ENCODE measurements at places on chromosomes 12 and 14.

DNA sequence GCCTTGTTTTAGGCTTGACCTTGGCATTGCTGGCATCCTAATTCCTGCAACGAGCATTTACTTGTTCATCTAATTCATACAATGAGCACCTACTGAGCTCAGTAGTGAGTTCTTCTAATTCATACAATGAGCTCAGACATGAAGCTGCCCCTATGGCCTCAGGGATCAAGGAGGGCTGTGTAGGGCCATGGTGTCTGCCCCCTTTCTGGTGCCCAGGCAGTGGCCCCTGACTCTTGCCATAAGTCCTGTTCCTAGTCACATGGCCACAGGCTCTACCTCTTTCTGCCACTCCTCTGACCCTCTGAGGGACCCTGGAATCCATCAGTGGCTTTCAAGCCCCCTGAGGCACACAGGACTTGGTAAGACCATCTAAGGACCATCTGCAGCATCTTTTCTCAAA, 148.8 kb downstream of the ZFP36L1 start:
- no peak for DNase-seq

DNA sequence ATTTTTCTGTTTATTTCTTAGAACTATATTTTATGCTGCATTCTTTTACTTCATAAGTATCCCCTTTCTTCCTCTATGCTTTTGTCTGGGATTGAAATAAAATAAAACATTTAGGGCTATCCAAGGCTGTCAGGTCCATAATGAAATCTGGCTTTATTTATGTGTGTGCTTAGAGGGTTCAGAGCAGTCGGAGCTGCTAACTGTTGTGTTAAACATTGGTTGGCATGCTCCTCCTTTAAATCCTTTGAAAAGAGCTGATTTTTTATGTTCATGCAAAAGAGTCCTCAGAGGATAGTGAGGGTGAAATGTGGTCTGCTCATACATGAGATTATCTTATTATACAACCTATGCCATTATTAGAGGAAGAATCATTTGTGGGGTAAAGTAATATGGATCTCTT, 322.3 kb upstream of the E2F7 start:
- no peak for DNase-seq

- no peak for DNase-seq
Measured at GRCh38 chr12:3532931-3533702, 42.1 kb downstream of the PRMT8 start.

- peak; percentile 53 for DNase-seq
Measured at GRCh38 chr12:55673638-55674037, 34.1 kb downstream of the ITGA7 start.

DNA sequence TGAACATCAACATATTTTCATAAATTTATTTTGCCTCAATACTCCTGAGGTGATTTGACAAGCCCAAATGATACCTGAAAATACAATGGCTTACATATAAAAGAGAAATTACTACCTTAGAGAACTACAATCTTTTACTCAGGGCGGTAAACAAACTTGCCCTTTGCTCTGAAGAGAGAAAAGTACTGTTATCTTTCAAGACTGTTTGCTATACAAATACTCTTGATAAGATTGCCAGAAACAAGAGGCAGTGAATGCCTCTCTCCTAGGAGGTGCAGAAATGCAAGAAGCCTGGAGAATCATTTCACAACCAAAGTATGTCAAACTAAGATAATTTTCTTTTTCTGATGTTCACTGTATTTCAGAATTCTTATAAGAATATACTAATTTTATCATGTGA, 160.3 kb downstream of the ALX1 start:
- no peak for DNase-seq

- DNase-seq, result peak; percentile 36
Measured at GRCh38 chr14:89186856-89187376, 230.1 kb downstream of the FOXN3 start.

GRCh38 chr14:66739826-66740225, 231.9 kb downstream of the GPHN start:
- DNase-seq, result no peak

DNA sequence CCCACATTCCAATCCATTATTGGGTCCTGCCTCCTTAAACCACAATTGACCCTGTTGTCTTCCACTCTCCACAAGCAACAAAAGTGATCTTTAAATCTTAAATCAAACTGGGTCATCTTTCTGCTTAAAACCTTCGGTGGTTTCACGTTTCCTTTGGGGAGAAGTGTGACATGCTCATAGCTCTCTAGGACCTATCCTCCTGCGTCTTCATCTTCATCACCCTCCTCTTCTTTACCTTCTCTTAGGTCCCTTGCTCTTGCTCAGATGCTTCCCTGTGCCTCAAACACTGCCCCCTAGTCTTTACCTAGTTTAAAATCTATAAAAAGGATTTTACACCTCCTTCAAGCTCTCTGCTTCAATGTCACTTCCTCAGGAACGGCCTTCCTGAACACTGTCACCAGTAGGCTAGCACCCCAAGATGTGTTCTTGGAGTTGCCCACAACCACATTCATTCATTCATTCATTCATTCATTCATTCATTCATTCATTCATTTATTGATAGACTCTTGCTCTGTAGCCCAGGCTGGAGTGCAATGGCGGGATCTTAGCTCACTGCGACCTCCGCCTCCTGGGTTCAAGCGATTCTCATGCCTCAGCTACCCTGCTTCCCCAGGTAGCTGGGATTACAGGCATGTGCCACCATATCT, 46.8 kb downstream of the GALNT4 start:
- DNase-seq, result no peak

DNA sequence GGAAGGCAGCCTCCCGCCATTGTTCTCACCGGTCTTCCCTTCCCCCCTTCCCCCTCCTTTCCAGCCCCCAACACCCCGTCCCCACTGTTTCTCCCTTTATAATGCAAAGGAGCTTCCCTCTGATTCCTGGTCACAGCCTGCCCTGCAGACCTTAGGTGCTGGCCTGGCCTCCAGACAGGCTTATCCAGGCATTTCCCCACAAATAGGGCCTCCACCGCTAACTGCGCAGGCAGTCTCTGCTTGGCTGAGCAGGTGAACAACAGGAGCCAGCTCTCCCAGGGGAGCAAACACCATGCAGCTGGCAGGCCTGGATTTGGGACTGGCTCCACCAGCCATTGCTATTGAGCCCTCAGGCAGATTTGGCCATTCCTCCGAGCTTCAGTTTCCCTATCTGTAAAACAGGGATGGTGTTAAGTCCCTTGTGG, 46.0 kb downstream of the SMIM41 start:
- DNase-seq, result no peak

DNA sequence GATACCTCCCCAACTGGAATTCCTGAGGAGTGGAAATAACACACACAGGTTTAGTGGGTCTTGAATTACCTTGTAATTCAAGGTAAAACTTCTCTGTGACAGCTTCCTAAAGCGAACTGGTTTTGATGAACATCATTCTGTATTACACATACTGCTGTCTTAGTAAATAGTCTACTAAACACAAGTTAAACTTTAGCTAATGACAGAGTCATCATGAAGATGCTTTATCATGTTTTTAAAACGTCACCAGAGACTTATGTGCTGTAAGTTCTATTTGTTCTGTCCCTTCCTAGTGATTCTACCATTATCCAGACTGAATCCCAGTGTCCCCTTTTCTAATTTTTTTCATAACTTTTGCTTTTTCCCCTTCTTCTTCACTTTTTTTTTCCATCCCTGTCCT, 11.6 kb upstream of the GXYLT1 start:
- DNase-seq, result no peak

DNA sequence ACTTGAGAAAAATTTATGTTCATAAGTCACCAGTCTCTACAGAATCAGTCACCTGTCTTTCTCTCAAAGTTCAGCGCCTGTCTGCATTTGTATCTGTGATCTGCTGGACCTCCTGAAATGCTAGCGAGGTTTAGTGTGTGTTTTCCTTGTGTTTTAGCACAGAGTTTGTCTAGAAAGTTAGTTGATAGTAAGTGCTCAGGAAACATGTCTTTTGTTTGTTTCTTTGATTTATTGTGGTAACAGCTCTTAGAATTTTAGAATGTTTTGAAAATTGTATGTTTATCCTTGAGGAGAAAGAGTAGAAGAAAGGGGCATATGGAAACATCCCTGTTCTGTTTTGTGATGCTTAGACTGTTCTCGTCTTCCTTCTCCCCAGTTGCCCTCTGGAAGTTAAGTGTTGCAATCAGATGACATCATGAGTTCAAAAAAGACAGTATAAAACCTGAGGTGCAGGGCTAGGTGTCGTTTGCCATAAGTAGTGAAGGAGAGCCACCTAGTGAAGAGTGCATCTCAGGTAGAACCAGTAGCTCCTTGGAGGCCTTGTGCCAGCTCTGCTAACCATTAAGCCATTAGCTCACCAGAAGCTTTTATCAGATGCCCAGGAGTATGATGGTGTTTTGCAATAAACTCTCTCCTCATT, 44.8 kb downstream of the FBXW8 start:
- no peak for DNase-seq

- DNase-seq, result no peak
Measured at GRCh38 chr12:67764946-67765619, 116.5 kb downstream of the DYRK2 start.

GRCh38 chr14:26281280-26281998, 316.4 kb downstream of the NOVA1 start:
- no peak for DNase-seq

DNA sequence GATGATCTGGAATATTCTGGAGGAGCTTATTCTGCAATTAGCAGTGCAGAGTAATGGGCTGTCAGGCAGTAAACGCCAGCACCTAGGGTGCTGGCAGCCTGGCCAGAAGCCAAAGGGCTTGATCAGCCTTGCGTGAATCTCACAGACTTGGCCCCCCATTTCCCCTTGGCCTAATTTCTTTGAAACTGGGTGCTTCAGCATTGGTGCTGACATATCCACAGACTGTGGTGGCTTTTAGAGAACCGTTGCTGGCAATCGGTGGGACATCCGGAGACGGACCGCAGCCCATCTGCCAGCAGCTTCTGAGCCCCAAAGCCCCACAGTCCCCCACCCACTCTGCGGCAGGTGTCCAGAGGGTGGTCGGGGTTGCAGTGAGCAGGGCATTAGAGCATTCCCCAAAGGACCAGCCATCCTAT, 157.1 kb downstream of the CALM1 start:
- DNase-seq, result no peak

GRCh38 chr14:76958020-76958979, 70.2 kb downstream of the IRF2BPL start:
- no peak for DNase-seq

GRCh38 chr14:66651536-66652220, 143.7 kb downstream of the GPHN start:
- DNase-seq, result no peak

DNA sequence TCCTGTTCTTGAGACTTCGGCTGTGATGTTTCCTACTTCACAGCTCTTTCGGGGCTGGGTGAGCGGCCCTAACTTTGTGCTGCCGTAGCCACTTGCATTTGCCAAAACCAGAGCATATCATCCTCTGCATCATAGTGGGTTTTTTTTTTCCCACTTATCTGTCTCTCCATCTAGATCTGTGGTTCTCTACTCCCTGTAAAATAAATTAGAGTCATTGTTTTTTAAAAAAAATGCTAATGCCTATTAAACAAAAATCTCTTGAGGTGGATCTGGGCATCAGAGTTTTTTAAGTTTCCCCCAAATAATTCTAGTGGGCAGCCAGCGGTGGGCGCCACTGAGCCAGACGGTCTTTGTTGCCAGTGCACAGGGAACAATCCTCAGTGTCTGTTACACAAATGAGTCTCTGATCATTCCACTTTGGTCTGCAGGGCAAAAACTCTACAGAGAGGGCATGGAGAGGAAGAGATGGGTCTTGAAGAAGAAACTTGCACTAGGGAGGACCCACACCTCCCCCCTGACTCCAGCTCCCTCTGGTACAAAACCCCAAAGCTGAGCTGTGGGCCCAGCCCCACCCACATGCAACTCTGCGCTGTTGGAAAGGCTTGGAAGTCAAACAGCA, 62.4 kb upstream of the BCL2L14 start:
- no peak for DNase-seq

- no peak for DNase-seq
Measured at GRCh38 chr12:34393821-34394150, 371.5 kb downstream of the ALG10 start.

- no peak for DNase-seq
Measured at GRCh38 chr12:16604596-16605252, 1.2 kb downstream of the LMO3 start.

- DNase-seq, result no peak
Measured at GRCh38 chr14:90981636-90982035, 78.8 kb downstream of the RPS6KA5 start.

DNA sequence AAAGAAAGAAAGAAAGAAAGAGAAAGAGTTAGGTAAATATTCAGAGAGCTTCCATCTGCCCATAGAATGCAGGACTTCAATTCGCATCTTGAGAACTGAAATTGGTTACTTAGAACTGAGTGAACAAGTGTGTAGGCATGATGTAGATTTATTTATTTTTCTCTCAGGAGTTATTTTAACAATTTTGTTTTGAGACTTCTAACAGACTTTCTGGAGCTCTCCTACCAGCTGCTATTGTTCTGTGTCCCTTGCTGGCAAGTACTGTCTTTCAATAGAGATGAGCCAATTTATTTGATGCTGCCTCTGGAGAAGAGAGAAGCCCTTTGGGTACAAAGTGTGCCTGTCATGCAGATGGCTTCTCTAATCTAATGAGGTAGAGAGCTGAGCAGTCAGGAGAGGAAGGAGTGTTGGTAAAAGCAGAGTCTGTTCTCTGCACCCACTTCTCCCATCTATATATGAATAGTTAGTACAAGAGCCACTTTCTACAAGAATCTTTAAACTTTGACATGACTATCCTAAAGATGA, 67.0 kb downstream of the SYT1 start:
- no peak for DNase-seq

DNA sequence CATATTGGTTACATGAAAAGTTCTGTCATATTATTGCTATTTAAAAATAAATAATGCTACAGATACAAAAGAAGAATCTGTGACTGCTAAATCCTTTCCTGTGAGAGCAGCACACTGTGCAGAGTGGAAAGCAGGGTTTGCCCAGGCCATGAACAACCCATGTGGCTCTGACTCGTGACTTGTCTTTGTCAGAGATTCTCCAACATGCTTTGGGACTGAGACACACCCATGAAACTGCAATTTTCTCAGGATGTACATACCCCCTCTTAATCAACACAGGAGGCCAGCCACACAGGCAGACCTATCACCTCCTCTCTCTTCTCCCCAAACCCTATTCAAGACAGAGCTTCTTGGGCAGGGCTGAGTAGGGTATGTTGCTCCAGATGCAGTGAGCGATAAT, 96.8 kb upstream of the NTF3 start:
- DNase-seq, result no peak

DNA sequence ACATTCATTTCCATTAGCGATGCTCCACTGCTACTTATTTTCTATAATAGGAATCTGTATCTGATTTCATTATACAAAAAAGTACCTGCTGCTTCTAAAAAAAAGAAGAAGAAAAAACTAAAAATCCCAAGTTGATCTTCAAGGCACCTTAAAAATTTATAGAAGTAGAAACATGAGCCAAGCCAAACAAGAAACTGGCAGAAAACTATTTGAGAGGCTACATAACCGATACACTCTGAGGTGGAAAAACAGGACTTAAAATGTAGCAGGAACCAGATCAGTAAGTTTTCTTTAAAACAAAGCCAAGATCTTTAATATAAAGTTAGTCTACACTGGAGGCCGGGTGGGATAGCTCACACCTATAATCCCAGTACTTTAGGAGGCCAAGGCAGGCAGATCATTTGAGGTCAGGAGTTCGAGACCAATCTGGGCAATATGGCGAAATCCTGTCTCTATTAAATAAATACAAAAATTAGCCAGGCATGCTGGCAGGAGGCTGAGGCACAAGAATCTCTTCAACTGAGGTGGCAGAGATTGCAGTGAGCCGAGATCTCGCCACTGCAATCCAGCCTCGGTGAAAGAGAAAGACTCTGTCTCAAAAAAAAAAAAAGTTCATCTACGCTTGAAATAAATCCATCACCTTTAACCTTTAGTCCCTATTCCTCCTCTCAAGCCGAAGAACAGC, 278.6 kb downstream of the MED13L start:
- no peak for DNase-seq
